Natural killer cell treated with Interleukin-12 subunit alpha and Interleukin-12 subunit beta and Interleukin-15 and Interleukin-18, amount 100 ng/mL, for 72 hours (primary cell): ENCODE measurements at places on chromosomes 6 and 20. TPM values are rescaled to one million over a fixed set of nuclear protein-coding genes. Genes with fewer than 3 reads are reported as not detected.

- H3K27ac ChIP-seq = peak overlapping the region; percentile 88
- peaks cover 25% of the 10 kb centered on the region for H3K4me1 ChIP-seq
- H3K27me3 ChIP-seq = peaks cover 8% of the 10 kb centered on the region
- DNase-seq = peak; percentile 89
- H3K36me3 ChIP-seq = no peaks in the 10 kb centered on the region
Observed at GRCh38 chr20:38152621-38153221, 12.3 kb downstream of the TGM2 start.

DNA sequence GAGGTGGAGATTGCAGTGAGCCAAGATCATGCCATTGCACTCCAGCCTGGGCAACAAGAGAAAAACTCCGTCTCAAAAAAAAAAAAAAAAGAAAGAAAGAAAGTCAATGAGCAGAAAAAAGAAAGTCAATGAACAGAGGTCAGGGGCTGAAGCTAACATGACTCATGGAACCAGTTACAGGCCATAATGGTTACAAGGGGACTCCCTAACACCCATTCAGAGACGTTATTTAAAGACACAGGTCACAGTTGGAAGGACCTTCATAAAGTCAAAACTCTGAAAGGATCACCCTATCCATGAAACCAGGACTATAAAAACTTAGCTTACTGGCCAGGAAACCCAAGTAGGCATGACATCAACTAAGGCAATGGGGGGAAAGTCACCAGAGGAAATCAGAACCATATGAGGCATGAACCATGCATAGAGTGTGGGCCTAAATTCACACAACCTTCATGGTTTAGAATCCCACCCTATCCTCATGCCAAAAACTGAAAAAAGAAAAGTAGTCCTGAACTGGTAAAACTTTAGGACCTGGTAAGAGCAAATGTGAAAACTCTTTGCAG is 18.2 kb downstream of the FBXL4 start:
- no peak overlapping the region for H3K27ac ChIP-seq
- no peak for DNase-seq
- H3K4me1 ChIP-seq = peaks cover 17% of the 10 kb centered on the region
- H3K36me3 ChIP-seq = peaks cover 9% of the 10 kb centered on the region

DNA sequence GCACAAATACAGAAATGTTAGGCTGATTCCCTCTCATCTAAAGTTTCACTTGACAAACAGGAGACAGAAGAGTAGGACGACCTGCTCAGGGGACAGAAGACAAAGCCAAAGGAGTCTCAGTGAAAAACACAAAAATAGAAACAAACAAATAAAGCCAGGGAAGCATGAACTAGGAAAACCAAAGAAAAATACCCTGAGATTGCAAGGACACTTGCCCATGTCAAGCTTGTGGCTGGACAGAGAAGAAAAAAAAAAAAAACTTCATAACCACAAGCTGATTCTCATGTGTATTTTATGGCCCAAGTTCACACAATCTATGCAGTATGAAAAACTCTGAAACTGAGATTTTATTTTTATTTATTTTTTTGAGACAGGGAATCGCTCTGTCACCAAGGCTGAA is 85.6 kb upstream of the BEND6 start:
- DNase-seq = no peak
- H3K4me1 ChIP-seq = no peaks in the 10 kb centered on the region
- H3K27ac ChIP-seq = no peak overlapping the region
- H3K36me3 ChIP-seq = no peaks in the 10 kb centered on the region

DNA sequence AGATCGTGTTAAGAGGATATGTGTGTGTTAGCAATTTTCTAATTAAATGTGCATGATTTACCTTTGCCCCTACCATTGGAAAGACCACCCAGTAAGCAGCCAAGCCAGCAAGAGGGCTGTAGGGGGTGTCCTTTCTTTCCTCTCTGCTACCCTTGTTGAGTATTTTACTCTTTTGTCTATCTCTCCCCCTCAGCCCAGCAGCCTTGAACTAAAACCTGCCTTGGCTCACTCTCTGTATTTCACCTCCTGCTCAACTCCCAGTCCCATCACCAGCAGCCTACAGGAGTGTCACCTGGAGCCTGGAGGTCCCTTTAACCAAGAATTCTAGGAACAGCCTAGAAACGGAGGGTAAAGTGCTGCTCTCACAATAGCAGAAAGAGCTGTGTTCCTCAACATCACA is 81.0 kb downstream of the HIVEP2 start:
- no peak for DNase-seq
- H3K27me3 ChIP-seq = no peaks in the 10 kb centered on the region
- H3K36me3 ChIP-seq = peaks cover 4% of the 10 kb centered on the region
- H3K4me1 ChIP-seq = peaks cover 40% of the 10 kb centered on the region

GRCh38 chr20:18225632-18226031 is 62.7 kb upstream of the ZNF133 start:
- no peak overlapping the region for H3K27ac ChIP-seq
- no peak for DNase-seq
- peaks cover 15% of the 10 kb centered on the region for H3K27me3 ChIP-seq
- H3K4me3 ChIP-seq = no peak overlapping the region
- H3K36me3 ChIP-seq = no peaks in the 10 kb centered on the region

GRCh38 chr6:161246725-161247124 is 27.1 kb downstream of the AGPAT4 start:
- peaks cover 24% of the 10 kb centered on the region for H3K4me1 ChIP-seq
- DNase-seq = no peak
- no peaks in the 10 kb centered on the region for H3K27me3 ChIP-seq
- no peak overlapping the region for H3K27ac ChIP-seq
- H3K4me3 ChIP-seq = no peak overlapping the region

DNA sequence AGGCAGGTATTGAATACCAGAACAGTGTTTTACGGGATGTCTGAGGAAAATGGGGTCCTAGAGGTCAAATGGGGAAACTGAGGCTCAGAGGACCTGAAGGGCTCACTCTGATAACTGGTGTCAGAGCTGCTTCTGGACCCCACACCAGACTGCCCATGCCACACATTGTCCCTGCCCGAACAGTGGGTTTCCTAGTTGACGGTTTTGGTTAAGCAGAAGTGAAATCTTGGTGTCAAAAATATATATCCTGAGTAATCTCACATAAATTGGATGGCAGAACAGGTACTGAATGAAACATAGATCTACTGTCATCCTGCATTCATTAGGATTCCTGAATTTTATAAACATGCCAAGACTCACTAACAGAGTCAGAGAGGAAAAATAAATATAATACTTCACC is 16.3 kb downstream of the NOX3 start:
- no peaks in the 10 kb centered on the region for H3K36me3 ChIP-seq
- no peaks in the 10 kb centered on the region for H3K27me3 ChIP-seq
- DNase-seq = no peak

The BMP7 gene
- total RNA-seq = not detected
